ENCODE measurements at places on chromosomes 16 and 17.

DNA sequence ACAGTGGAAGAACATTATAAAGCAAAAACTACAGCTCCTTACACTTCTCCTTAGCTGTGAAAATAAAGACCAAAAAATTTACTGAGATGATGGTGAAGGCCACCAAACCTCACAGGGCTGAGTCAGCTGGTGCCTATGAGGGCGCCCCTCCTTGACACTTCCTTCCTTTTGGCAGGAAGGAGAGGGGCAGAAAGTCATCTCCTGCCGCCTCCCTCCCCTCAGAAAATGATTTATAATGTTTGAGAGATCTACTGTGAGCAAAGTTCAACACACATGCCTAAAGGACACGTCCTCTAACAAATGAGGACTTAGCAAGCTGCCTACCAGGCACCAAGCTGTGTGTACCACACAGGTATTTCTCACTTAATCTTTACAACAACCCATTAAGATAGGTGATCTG lies 245.7 kb downstream of the PRKCA start:
- DNase-seq = no peak

- no peak for DNase-seq
These were observed 9.7 kb downstream of the RHBDL3 start for GRCh38 chr17:32275060-32276042.

GRCh38 chr16:2473999-2474876 lies 689 bp upstream of the TBC1D24 start:
- no peak for DNase-seq

DNA sequence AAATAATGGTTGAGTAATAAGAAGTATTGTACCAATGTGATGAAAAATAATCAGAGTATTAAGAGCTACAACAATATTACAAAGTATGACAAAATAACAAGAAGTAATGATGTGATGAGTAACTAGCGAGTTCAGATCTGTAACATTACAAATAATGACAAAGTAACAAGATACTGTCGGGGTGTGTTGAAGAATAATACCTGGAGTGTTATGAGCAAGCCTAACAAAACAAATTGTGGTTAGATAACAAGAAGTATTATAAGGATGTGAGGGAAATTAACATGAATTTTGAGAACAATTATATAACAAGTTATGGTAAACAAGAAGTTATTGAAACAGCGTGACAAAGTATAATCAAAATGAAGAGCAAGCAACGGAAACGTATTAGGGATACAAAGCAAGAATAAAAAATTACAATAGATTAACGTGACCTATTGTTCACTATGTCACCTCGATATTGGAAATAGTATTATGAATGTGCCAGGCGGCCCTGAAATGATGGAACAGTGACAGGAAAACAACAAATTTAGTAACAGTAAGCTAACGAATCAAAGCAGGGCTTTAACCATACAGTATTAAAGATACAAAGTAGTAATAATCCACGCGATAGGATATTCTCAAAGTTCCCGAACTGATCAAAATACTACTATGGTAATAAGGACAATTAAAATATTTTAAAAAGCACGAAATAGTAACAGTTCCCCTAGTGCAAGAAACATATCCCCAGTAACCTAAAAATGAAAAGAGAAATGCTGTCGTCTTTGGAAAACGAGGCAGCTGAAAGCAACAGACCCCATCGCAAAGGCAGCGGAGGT lies 1.6 kb downstream of the TBX4 start:
- no peak for DNase-seq

GRCh38 chr17:30344283-30345088 lies 10.6 kb upstream of the TMIGD1 start:
- peak; percentile 35 for DNase-seq

GRCh38 chr16:53068423-53068833 lies 13.6 kb downstream of the CHD9 start:
- DNase-seq = no peak

- peak; percentile 39 for DNase-seq
These were observed 22.5 kb upstream of the DYNLL2 start for GRCh38 chr17:58060596-58061191.

GRCh38 chr16:6018848-6019489 lies 921.4 kb upstream of the EEF2KMT start:
- DNase-seq = no peak

DNA sequence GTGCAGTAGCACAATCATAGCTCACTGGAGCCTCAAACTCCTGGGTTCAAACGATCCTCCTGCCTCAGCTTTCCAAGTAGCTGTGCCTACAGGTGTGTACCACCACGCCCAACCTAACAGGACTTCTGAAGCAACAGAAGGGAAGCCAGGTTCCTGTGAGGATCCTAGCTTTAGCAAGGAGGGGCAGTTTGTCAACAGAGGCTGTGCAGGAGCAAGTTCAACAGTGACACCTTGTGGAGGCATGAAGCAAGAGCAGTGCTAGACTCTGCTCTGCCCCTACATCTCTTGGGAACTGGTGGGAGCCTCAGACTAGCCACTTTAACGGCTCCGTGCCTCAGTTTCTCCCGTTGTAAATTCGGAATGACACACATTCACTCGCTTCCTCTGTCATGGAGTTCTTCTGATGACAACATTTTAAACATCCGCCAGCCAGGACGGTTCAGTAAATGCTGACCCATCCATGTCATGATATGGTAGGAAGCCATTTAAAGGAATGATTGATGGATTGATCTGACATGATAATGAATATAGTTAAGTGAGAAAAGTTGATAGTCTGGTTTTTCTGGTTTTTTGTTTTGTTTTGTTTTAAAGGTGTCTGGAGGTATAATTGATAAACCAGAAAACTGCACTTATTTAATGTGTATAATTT lies 218.7 kb downstream of the MRTFB start:
- no peak for DNase-seq

Data from anterior cingulate cortex (tissue), 58 donors.